Activated T-helper 2 cell treated with anti-CD3 and anti-CD28 coated beads, Interferon-gamma antibody, Interleukin-2, Interleukin-4, amounts not matched to agents 10 μg/mL and 5 μg/mL and 100 μg/mL, durations not matched to agents 14 hours and 24 hours and 36 hours (primary cell): ENCODE measurements at places on chromosomes 13 and 19. TPM values are rescaled to one million over a fixed set of nuclear protein-coding genes. Genes with fewer than 3 reads are reported as not detected.

The RGS9BP gene
- 0.21 TPM in 2 replicates for total RNA-seq

The EHD2 gene
- total RNA-seq, result 1.4 TPM in 2 replicates

GRCh38 chr19:58372311-58373133 is 8.3 kb downstream of the ZNF837 start:
- no peak overlapping the region for H3K27ac ChIP-seq
- no peaks in the 10 kb centered on the region for H3K36me3 ChIP-seq
- H3K4me1 ChIP-seq, result no peaks in the 10 kb centered on the region
- no peaks in the 10 kb centered on the region for H3K27me3 ChIP-seq
- no peak overlapping the region for H3K4me3 ChIP-seq

DNA sequence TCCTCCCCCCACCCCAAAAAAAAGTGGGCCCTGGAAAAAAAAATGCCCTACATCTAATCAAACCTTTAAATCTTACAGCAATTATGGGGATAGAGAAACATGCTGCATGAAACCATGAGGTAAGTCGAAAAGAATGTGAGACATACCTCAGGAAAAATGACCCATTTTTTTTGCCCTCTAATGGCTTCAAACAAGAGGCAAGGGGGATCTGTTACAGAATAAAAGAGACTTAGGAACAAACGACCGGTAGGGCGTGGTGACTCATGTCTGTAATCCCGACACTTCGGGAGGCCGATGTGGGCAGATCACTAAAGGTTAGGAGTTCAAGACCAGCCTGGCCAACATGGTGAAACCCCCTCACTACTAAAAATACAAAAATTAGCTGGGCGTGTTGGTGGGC is 8.4 kb downstream of the RGL3 start:
- no peaks in the 10 kb centered on the region for H3K36me3 ChIP-seq
- DNase-seq, result no peak
- no peak overlapping the region for H3K4me3 ChIP-seq
- peaks cover 12% of the 10 kb centered on the region for H3K27me3 ChIP-seq

- H3K27me3 ChIP-seq, result peaks cover 7% of the 10 kb centered on the region
- no peak overlapping the region for H3K27ac ChIP-seq
- no peak for DNase-seq
- no peaks in the 10 kb centered on the region for H3K36me3 ChIP-seq
Observed at GRCh38 chr19:7287722-7288121, 6.5 kb downstream of the INSR start.

DNA sequence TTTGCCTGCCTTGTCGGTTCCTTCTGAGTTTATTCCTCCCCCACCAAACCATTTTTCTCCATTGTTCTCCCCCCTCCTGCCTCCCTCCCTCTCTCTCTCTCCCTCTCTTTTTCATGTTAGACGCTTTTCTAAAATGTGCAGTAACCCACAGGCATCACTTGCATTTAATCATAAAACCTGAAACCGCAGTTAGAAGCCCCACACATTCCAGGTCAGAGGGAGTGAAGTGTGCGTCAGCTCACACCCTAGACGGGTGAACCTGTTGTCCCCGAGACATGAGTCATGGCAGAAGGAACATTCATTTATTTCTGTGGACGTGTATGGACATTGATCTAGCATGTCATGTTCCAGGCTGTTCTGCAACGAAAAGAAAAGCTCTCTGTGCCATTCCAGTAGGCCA is 19.9 kb downstream of the ONECUT3 start:
- H3K36me3 ChIP-seq, result peaks cover 8% of the 10 kb centered on the region
- H3K4me1 ChIP-seq, result no peaks in the 10 kb centered on the region
- peaks cover 41% of the 10 kb centered on the region for H3K27me3 ChIP-seq
- H3K27ac ChIP-seq, result no peak overlapping the region
- DNase-seq, result no peak
